ENCODE measurements at places on chromosomes 7 and 10. TPM values are rescaled to one million over a fixed set of nuclear protein-coding genes. Genes with fewer than 3 reads are reported as not detected.

The GSAP gene
- total RNA-seq = 10.3 TPM

The GRM3 gene
- total RNA-seq = not detected

The ANKRD2 gene
- 0.26 TPM for total RNA-seq

The SLC18A2 gene
- not detected for total RNA-seq

The NSUN5 gene
- 39.3 TPM for total RNA-seq

The SPDYE9 gene
- not detected for total RNA-seq

The BRAF gene
- 16.8 TPM for total RNA-seq

The STEAP4 gene
- 3.9 TPM for total RNA-seq

The CDHR1 gene
- total RNA-seq = 0.90 TPM

The PDK4 gene
- total RNA-seq = 0.53 TPM

The SPDYE5 gene
- not detected for total RNA-seq

The GALNT17 gene
- total RNA-seq = not detected

The SUPV3L1 gene
- 46.6 TPM for total RNA-seq

The MYO1G gene
- 0.26 TPM for total RNA-seq

The NANOS1 gene
- 0.79 TPM for total RNA-seq

The PLXNA4 gene
- under 0.01 TPM for total RNA-seq

The LIPF gene
- not detected for total RNA-seq

The DGKI gene
- under 0.01 TPM for total RNA-seq

The SYT15B gene
- not detected for total RNA-seq

The SFRP4 gene
- total RNA-seq = 0.26 TPM

The SCRN1 gene
- 35.5 TPM for total RNA-seq

The AGBL3 gene
- 1.8 TPM for total RNA-seq

The NPFFR1 gene
- total RNA-seq = not detected

The TAS2R40 gene
- total RNA-seq = not detected

The C7orf33 gene
- total RNA-seq = not detected

The OR2A12 gene
- total RNA-seq = not detected

The SPDYE2 gene
- not detected for total RNA-seq

The ANKRD1 gene
- not detected for total RNA-seq

The HHEX gene
- 0.38 TPM for total RNA-seq

The MYOZ1 gene
- total RNA-seq = not detected

The ACTL6B gene
- total RNA-seq = not detected

The SYT15 gene
- total RNA-seq = 0.13 TPM

The PYROXD2 gene
- total RNA-seq = 1.1 TPM

The CALML3 gene
- 1.0 TPM for total RNA-seq

The LIPJ gene
- total RNA-seq = not detected

The GDF10 gene
- not detected for total RNA-seq

The CASP7 gene
- 10.0 TPM for total RNA-seq

The OPN1SW gene
- total RNA-seq = not detected

The SPAM1 gene
- not detected for total RNA-seq

The CRPPA gene
- 0.26 TPM for total RNA-seq

The MICALL2 gene
- 13.7 TPM for total RNA-seq

The GNG11 gene
- total RNA-seq = 0.38 TPM

The TAS2R41 gene
- total RNA-seq = not detected

The OR13A1 gene
- total RNA-seq = not detected

The LYZL2 gene
- total RNA-seq = not detected

The SMKR1 gene
- total RNA-seq = 1.3 TPM

The SFMBT2 gene
- total RNA-seq = under 0.01 TPM

The KIF20B gene
- 2.1 TPM for total RNA-seq

The KIAA1549 gene
- total RNA-seq = 0.26 TPM

The ZNF804B gene
- total RNA-seq = not detected

The ITPRID1 gene
- total RNA-seq = not detected

The IFIT2 gene
- 0.26 TPM for total RNA-seq

The EBF3 gene
- 0.26 TPM for total RNA-seq

The ZNF735 gene
- not detected for total RNA-seq
